Hematopoietic multipotent progenitor cell (in vitro differentiated cells): ENCODE measurements at places on chromosomes 2 and 18.

DNA sequence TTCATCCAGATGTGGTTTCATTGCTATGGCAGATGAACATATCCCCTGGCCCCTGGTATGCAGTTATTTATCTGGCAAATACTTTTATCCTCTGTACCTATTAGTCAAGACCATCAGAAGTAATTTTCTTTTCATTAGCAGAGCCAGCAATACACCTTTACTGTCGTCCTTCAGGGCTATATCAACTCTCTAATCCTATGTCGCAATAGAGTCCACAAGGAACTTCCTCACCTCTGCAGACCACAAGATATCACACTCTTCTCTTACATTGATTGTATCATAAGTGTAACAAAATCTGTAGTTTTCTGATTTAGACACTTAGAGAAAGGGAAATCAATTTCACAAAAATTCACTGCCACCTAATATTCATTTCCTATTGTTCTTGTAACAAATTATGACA lies 252.9 kb upstream of the DCC start:
- DNase-seq = no peak

- DNase-seq = no peak
These were observed 305.5 kb downstream of the PTPRM start for GRCh38 chr18:7872569-7872968.

DNA sequence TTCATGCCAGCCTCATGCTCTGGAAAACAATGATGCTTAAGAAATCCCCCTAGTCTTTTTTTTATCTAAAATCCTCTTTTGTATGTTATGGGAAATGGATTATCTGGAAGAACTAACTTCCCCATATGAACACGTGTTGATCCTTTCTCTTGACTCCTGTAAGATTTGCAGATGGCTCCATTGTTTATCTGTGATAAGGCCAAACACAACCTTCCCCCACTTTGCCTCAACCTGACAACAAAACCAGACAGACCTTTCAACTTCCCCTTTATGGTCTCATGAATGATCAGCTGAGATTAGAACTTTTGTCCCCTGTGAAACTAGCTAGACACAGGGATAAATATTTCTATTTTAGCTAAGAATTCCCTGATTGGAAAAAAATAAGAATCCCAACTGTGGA lies 828.0 kb upstream of the CDH2 start:
- no peak for DNase-seq

DNA sequence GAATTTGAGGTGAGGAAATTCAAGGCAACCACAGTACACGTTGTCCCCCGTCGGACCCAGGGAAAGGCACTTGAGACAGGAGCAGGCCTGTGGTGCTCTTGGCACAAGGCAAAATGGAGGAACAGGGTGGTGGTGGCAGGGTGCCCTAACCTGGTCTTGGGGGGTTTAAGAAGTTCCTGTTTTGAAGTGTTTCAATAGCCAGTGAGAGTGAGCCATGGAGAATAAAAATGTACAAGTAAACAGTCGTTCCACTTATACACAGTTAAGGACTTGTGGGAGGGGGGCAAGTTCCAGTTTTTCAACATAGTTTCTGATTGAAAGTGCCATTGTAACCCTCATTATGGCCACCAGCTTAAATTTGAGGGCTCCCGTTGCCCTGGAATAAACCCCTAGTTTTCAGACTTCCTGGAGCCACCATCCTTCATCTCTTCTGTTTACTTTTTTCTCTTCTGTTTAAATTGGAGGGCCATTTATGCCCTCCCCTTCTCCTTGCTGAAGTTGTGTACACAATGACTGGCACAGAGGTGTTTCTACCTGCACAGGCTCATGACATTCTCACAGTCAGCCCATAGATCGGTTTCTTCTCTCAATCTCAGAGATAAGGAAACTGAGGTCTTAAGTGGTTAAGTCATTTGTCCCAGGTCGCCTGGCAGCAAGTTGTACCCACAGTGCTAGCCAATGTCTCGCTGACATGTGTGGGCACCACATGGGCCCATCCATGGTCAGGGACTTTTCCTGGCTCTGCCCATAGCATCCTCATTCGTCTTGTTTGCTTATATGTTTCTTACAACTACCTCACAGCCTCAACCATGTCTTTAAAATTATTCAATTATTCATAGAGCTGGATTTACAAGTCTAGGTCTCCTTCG lies 66.0 kb upstream of the ST3GAL5 start:
- DNase-seq = no peak

DNA sequence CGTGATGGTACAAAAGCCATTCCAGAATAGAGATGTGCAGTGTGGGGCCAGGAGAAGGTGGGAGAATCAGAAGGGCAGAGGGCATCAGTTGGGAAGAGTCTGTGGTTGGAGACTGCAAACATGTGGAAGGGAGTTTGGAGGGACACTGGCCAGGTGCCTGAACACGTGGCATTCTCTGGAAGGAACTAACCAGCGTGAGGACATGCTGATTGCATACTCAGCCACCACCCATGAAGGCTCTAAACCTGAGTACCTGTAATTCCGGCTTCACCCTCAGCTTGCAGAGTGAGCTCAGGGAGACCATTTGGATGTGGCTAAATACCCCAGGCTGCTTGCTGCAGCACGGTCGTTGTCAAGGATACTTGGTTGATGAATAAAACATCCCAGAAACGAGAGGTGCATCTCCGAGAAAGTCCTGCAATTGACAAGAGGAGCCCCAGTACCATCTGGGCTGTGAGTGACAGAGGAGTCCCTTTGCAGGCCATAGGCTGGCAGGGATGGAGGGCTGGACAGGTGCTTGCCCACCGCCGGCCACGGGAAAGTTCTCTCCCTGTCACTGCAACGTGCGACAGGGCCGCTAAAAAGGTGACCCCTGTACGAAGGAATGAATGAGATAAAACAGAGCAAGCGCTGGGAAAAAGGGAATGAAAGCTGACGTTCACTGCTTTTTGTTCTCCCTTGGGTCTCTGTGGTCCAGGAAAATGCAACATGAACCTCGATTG lies 5.0 kb downstream of the ACKR3 start:
- DNase-seq = no peak

DNA sequence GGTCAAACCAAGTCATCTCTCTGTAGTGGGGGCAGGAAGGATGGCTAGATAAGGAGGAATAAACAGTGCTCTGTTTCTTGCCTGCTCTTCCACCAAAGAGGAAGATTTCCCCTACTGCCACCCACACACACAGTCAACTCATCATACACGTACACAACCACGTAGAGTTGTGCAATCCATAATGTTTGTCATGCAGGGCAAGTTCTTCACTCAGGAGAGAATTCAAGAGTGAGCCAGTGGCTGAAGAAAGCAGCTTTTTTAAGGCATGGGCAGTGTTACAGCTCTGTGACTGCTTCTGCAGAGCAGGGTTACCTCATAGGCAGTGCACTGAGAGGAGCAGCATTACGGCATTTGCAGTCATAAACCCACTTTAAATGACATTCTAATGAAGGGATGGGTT lies 283.0 kb downstream of the RND3 start:
- no peak for DNase-seq
